ENCODE measurements at places on chromosomes 7 and 10. TPM values are rescaled to one million over a fixed set of nuclear protein-coding genes. Genes with fewer than 3 reads are reported as not detected.

Gene MALSU1
- 55.9 TPM for total RNA-seq

DNA sequence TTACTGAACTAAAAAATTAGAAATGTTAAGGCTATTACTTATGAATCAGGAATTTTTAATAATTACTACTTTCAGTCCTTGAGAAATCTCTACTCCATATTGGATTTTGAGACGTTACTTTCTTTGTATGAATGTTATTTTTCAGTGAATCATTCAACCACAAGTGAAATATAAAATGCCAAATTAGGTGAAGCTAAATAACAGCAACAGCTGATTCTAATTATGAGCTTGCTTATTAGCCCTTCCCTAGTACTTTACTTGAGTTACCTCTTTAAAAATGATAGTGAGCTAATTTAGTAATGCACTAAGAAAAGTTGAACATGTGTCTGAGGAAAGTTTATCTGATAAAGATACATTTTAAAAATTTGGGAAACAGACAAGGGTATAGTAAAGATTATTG, 51.4 kb downstream of the PCGF5 start:
- DNase-seq: peak; percentile 41
- no peaks in the 10 kb centered on the region for H3K36me3 ChIP-seq
- no peak overlapping the region for H3K27ac ChIP-seq
- no peaks in the 10 kb centered on the region for H3K4me1 ChIP-seq

GRCh38 chr7:106562711-106563366, 98.1 kb downstream of the CCDC71L start:
- H3K4me1 ChIP-seq: no peaks in the 10 kb centered on the region
- no peak overlapping the region for H3K4me3 ChIP-seq
- no peak overlapping the region for H3K27ac ChIP-seq
- H3K27me3 ChIP-seq: no peaks in the 10 kb centered on the region

- H3K27me3 ChIP-seq: no peaks in the 10 kb centered on the region
- H3K4me3 ChIP-seq: no peak overlapping the region
- H3K4me1 ChIP-seq: peaks cover 9% of the 10 kb centered on the region
- no peak overlapping the region for H3K27ac ChIP-seq
- H3K36me3 ChIP-seq: no peaks in the 10 kb centered on the region
Measured at GRCh38 chr7:7702826-7703225, 15.6 kb downstream of the RPA3 start.

GRCh38 chr10:60309371-60309770, 80.3 kb downstream of the ANK3 start:
- H3K27ac ChIP-seq: no peak overlapping the region
- no peak for DNase-seq
- H3K36me3 ChIP-seq: no peaks in the 10 kb centered on the region

DNA sequence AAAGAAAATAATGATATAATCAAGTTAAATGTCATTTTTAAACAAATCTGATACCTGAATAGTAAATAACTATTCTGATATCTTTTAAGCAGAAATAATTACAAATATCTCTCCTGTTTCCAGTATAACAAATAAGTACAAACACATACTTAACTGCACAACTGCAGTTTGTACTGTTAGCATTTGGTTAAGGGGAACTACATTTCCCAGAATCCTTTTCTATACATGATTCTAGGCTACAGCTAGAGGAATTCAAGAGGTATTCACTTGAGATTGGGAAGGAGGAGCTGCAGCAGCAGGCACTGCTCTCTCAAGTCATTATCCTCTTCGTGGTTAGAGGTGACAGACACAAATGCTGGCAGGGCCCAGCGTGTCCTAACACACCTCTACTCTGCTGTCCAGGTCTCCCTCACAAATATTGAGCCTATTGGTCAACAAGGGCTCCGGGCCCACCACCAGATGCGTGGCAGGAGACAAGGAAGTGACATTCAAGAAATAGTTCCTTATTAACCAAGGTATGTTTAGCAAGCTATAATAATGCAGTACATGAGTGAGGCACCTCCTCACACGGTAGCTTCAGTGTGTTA, 255.1 kb upstream of the MKLN1 start:
- peaks cover 29% of the 10 kb centered on the region for H3K4me1 ChIP-seq
- DNase-seq: peak; percentile 59
- no peaks in the 10 kb centered on the region for H3K27me3 ChIP-seq
- no peaks in the 10 kb centered on the region for H3K36me3 ChIP-seq

Gene HGF
- total RNA-seq: not detected

Gene DOCK4
- 31.4 TPM for total RNA-seq

- no peaks in the 10 kb centered on the region for H3K4me1 ChIP-seq
- no peak overlapping the region for H3K27ac ChIP-seq
- H3K4me3 ChIP-seq: no peak overlapping the region
- H3K27me3 ChIP-seq: no peaks in the 10 kb centered on the region
Measured at GRCh38 chr10:21463436-21463835, 62.0 kb downstream of the SKIDA1 start.

DNA sequence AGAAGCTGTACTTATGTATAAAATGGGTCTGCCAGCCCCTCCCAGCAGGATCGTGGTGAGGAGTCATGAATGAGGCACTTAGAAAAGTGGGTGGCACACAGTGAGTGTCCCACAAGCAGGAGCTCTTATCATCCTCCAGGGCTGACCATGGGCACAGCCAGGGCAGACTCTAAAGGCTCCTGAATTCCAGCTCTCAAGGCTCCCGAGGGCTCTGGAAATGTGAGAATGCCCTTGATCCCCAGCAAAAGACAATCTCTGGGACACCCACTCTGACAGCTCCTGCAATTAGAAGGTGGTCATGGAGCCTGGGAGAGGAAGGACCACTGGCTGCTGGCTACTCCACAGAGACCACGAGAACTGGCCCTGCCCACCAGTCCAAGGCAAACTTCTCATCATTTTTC, 1.6 kb downstream of the VSTM4 start:
- peaks cover 7% of the 10 kb centered on the region for H3K4me1 ChIP-seq
- H3K27ac ChIP-seq: no peak overlapping the region
- H3K27me3 ChIP-seq: no peaks in the 10 kb centered on the region
- H3K4me3 ChIP-seq: no peak overlapping the region

Gene SPDYE6
- not detected for total RNA-seq

- peaks cover 13% of the 10 kb centered on the region for H3K4me1 ChIP-seq
- H3K4me3 ChIP-seq: no peak overlapping the region
- DNase-seq: no peak
- no peaks in the 10 kb centered on the region for H3K27me3 ChIP-seq
- no peaks in the 10 kb centered on the region for H3K36me3 ChIP-seq
Measured at GRCh38 chr10:78516756-78517155, 483.1 kb downstream of the RPS24 start.

GRCh38 chr10:504121-504611, 185.3 kb downstream of the DIP2C start:
- no peak overlapping the region for H3K27ac ChIP-seq
- H3K36me3 ChIP-seq: no peaks in the 10 kb centered on the region
- DNase-seq: no peak
- peaks cover 10% of the 10 kb centered on the region for H3K4me1 ChIP-seq
